Bone marrow (tissue), 2 donors: ENCODE measurements at places on chromosomes 5 and 9.

GRCh38 chr5:6545036-6545693 lies 87.7 kb downstream of the NSUN2 start:
- DNase-seq, result no peak

DNA sequence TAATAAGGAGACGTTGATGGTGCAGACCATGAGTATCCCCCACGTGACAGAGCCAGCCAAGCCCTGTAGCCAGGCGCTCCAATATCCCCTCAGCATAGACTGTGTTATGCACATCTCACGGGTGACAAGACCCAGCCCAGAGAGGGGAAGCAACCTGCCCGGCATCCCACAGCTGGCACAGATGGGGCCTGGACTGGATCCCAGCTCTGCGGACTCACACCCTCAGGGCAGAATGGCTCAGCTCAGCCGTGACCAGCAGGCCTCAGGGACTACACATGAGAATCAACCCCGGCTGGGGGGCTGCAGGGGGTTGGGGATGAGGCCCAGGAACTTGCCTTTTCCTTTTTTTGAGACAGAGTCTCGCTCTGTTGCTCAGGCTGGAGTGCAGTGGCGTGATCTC lies 11.7 kb downstream of the FIBCD1 start:
- DNase-seq, result no peak

DNA sequence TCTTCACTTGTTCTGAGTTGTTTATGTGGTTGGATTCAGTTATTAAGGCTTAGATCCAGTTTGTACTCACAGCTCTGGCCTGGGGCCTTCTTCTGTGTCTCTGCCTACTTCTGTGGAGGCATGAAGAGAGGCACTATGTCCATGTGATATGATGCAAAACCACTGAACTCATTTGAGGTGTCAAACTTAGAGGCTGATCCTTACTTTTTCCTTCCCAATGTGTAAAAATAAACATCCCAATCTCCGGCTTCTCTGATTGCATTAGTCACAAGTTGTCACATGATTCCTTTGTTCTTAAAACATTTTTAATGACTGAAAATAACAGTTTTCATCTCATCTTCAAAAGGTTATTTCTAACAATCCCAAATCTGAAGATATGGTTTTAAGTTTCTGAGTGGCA lies 276.0 kb upstream of the RGMB start:
- DNase-seq, result no peak

- no peak for DNase-seq
Measured at GRCh38 chr9:15153961-15154360, 153.1 kb downstream of the TTC39B start.

- no peak for DNase-seq
Measured at GRCh38 chr5:120841830-120842229, 377.7 kb downstream of the PRR16 start.

GRCh38 chr5:2181557-2181956 lies 298.8 kb upstream of the IRX4 start:
- DNase-seq, result no peak

DNA sequence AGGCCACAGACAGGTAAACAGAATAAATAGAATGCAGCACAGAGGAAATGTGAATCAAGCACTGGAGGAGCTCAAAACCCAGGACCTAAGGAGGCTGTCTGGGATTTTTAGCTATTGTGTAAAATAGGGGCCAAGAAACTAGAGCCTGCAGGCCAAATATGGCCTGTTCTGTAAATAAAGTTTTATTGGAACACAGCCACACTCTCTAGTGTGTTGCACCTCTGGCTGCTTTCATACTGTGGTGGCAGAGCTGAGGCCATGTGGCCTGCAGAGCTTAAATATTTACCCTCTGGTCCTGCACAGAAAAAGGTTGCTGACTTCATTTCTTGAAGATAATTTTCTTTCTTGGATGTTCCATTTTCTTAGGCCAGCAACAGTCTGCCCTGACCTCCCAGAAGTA lies 136.4 kb downstream of the WDR41 start:
- no peak for DNase-seq

GRCh38 chr9:137807721-137808703 lies 69.6 kb upstream of the CACNA1B start:
- DNase-seq, result no peak

GRCh38 chr5:56481428-56482357 lies 248.6 kb upstream of the ANKRD55 start:
- DNase-seq, result no peak

DNA sequence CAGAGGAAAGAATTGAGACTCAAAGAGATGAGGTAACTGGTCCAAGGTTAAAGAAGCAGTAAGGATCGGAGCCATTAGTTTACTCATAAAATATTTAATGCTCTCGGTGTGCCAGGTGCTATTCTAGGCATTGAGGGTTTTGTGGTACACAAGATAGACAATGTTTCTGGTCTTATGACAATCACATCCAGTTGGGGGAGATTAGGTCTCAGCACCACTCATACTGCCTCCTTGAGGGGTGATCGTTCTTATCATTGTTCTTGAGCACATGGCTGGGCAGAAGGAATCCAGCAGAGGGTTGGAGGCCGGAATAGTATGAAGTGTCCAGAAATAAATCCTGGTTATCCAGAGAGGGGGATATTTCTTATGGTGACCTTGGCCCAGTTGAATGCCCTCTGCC lies 40.7 kb upstream of the LCP2 start:
- DNase-seq, result no peak

DNA sequence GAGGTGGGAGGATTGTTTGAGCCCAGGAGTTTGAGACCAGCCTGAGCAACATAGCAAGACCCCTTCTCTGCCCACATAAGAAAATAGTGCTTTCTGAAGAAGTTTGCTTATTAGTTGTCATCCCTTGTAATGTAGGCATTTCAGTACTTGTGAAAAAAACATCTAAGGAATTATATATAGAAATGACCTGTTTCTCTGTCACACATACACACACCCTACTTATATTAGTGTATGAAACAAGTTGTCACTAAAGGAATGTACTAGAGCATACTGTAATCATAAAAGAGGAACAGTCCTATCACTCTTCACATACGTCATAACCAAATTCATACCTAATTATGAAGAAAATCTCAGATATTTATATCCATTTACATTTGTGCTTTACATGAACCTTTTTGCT lies 122.0 kb downstream of the NIPBL start:
- DNase-seq, result no peak

- no peak for DNase-seq
Measured at GRCh38 chr5:57176350-57176857, 2.5 kb downstream of the GPBP1 start.

- DNase-seq, result peak; percentile 71
Measured at GRCh38 chr9:37079370-37080164, 40.8 kb upstream of the ZCCHC7 start.

DNA sequence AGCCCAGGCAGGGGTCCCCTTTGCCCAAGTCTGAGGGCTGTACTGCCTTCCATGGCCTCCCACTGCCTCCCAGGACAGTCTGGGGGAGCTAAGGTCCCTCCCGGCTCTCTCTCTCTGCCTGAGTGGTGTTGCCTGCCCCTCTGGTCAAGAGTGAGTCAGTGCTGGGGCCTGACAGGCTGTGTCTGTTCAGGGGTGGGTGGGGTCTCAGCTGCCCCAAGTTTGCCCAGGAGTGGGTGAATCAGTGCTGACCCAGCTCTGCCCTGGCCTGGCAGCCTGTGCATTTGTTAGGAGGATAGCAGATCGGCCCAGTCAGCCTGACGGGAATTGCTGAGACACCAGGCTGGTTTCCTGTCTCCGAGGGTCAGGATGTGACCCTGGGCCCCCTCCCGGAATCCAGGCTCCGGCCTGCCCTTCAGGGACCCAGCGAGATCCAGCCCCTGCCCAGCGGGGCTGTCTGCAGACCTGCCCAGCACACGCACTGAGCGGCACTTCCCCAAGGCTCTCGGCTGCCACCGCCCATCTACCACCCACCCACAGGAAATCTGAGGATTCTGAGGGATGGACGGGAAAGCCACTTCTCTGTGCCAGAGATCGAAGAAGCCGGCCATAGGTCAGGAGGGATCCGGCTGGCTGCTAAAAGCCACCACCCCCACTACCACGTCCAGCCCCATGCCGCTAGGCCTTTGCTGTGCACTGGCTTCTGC lies 15.9 kb downstream of the ENG start:
- peak; percentile 35 for DNase-seq

GRCh38 chr5:178561746-178562264 lies 28.4 kb downstream of the COL23A1 start:
- no peak for DNase-seq

GRCh38 chr5:35415309-35415708 lies 185.0 kb upstream of the PRLR start:
- DNase-seq, result no peak

- DNase-seq, result no peak
Measured at GRCh38 chr9:125446561-125447094, 185.0 kb downstream of the GAPVD1 start.

- no peak for DNase-seq
Measured at GRCh38 chr5:151459680-151460324, 12.4 kb downstream of the SLC36A1 start.

GRCh38 chr9:71909887-71910649 lies 925 bp downstream of the ABHD17B start:
- DNase-seq, result peak; percentile 13

- no peak for DNase-seq
Measured at GRCh38 chr9:110601098-110601497, 21.6 kb upstream of the SVEP1 start.

GRCh38 chr5:134554319-134555222 lies 29.1 kb downstream of the JADE2 start:
- DNase-seq, result peak; percentile 30

DNA sequence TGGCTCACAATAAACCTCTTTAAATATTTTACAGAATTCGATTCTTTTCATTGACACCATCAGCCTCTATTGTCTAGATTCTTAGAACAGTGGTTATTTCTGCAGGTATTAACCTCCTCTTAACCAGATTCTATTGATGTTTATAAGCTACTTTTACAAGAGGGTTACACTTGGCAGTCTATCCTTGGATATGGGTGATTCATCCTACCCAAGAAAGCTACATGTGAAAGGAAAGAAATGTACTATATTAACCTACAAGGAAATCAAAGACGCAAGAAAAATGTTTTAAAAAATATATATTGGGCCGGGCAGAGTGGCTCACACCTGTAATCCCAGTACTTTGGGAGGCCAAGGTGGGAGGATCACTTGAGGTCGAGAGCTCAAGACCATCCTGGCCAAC lies 16.7 kb downstream of the SLC25A25 start:
- no peak for DNase-seq

DNA sequence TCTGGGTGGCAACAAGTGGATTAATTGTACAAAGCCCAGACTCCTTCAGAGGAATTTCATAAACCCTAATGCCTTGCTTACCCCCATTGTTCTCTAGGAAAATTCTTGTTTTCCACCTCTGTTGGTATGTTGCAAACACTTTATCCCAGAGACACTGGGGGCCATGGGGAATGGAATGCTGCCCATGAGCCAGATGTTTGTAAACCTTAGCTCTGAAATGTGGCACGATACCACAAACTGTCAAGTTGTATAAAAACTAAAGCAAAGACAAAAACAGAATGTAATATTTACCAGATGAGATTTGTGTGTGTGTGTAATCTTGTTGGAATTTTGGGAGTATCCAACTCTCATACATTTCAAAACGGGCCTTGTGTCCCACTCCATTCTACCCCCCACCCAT lies 465.0 kb downstream of the EBF1 start:
- DNase-seq, result no peak

DNA sequence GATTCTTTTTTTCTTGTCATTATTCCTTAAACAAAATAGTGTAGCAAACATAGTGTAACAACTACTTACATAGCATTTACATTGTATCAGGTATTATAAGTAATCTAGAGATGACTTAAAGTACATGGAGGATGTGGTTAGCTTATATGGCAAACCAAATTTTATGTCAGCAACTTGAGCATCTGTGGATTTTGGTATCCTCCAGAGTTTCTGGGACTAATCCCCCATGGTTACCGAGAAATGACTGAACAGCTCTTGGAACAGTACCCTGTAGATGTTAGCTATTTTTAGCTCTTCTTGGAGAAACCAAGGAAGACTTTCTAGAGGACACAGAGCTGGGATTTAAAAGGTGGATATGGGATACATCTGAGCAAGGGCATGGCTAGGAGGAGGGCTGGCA lies 157.6 kb upstream of the KLF4 start:
- DNase-seq, result no peak

- no peak for DNase-seq
Measured at GRCh38 chr5:63170486-63170885, 591.9 kb downstream of the LRRC70 start.

- no peak for DNase-seq
Measured at GRCh38 chr9:81860581-81860980, 67.6 kb upstream of the SPATA31D4 start.

DNA sequence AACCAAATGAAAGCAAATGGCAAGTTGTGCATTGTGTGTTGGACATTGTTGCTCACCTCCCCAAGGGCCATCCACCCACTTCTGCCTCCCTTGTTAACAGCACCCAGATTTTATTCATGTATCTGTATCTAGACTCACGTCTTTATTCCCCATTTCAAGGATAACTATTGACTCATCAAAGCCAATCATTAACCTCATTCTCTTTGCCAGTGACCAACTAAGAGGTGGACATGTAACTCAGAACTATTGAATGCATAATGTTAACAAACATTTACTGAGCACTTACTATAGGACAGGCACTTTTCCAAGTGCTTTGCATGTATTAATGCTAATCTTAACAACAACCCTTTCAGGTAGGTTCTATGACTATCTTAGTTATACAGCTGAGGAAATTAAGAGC lies 45.2 kb upstream of the SMARCA2 start:
- DNase-seq, result no peak

- DNase-seq, result no peak
Measured at GRCh38 chr5:81971111-81971711, 612 bp upstream of the ATG10 start.

- DNase-seq, result no peak
Measured at GRCh38 chr5:150014456-150014855, 13.9 kb downstream of the HMGXB3 start.

GRCh38 chr5:35765921-35766320 lies 90.8 kb upstream of the IL7R start:
- no peak for DNase-seq

GRCh38 chr5:40619421-40619820 lies 60.3 kb upstream of the PTGER4 start:
- DNase-seq, result no peak

DNA sequence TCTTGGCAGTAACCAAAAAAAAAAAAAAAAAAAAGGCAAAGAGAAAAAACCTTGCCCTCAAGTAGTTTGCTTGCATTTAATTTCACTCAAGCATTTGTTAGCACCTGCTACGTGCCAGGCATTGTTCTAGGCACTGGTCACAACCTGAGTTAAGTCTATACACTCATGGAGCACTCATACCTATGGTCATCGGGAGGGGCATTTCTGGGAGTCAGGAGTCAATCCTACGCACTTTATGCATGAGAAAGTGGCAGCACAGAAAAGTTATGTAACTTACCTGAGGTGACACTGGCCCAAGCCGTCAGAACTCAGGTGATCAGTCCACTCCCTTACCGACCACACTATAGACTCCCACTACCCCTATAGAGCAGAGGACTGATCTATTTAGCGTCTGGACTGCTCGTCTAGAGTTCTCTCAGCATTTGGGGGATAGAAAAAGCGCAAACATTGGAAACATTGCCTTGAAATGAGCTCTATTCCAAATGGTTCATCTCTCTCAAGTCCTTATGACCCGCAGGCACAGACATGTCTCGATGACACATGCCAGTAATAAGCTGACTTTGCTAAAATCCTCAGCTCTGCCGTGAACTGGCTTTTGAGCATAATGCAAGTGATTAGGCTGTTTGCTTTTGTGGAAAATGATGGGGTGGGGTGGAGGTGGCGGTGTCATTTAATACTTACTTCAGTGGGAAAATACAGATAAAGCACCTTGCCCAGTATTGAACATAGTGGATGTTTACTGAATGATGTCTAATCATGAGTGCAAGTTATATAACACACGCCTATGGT lies 160.2 kb downstream of the ARHGEF28 start:
- no peak for DNase-seq
